Subcutaneous adipose tissue (tissue), 4 donors: ENCODE measurements at places on chromosomes 12 and 14. TPM values are rescaled to one million over a fixed set of nuclear protein-coding genes. Genes with fewer than 3 reads are reported as not detected.

Gene KRT1
- not detected for total RNA-seq

Gene INSM2
- not detected for total RNA-seq

Gene PDZRN4
- total RNA-seq: 1.7 TPM

Gene MIA2
- total RNA-seq: 17.7 TPM

Gene ABHD12B
- not detected for total RNA-seq

Gene GLS2
- total RNA-seq: 3.2 TPM

Gene KRT78
- total RNA-seq: not detected

Gene P2RX7
- total RNA-seq: 3.4 TPM

Gene PTHLH
- total RNA-seq: 1.8 TPM

Gene ACSS3
- 144 TPM for total RNA-seq

Gene DHRS4
- 44.8 TPM for total RNA-seq

Gene KDM2B
- total RNA-seq: 13.9 TPM

Gene SLC15A4
- 44.2 TPM for total RNA-seq

Gene TOMM20L
- total RNA-seq: not detected

Gene NXPH4
- not detected for total RNA-seq

Gene OR4E2
- total RNA-seq: not detected

Gene ADAMTS20
- not detected for total RNA-seq

Gene NDUFA9
- 20.0 TPM for total RNA-seq
